ENCODE measurements at places on chromosomes 5 and 9.

DNA sequence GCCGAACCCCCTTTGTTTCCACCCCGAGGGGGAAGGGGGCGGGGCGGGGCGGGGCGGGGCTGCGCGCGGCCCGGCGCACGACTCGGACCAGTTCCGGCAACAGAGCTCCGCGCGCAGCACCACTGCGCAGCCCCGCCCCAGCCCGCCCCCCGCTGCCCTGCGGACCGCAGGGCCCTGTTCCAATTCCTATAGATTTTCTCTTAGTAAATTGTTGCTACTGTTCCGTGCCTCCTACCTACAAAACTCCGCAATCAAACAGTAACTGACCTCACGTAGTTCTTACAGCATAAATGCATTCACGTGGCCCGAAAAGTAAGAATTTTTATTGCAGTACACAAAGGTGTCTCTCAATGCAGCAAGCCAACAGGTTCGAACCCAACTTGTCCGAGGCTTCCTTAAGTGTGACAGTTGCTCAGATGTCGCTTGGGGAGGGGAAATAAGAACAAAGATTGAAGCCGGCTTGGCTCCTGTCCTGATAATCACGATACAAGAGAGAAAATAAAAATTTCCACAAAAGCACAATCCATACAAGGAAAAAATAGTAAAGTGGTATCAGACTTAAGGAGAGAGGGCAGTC lies 1.2 kb upstream of the RNF38 start:
- no peak for DNase-seq

GRCh38 chr5:72844218-72844603 lies 27.8 kb downstream of the TNPO1 start:
- no peak for DNase-seq

GRCh38 chr5:42429694-42430093 lies 6.5 kb downstream of the GHR start:
- DNase-seq, result no peak

DNA sequence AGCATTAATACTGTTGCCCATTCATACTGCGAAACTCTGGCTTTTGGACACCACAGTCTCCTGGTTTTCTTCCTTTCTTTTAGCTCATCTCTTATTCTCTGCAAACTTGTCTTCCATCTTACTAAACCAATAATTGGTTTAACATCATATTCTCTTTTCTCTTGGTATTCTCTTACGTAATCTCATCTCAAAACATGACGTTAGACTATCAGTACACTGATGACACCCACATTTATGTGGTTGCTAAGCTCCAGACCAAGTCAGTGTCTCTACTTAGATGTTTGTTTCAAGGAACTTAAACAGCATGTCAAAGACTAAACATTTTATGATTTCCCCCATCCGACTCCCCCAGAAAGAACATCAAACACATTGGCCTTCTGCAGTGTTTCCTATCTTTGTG lies 2.1 kb downstream of the PRRC1 start:
- DNase-seq, result no peak

GRCh38 chr5:168125445-168126199 lies 165.8 kb upstream of the WWC1 start:
- DNase-seq, result no peak

DNA sequence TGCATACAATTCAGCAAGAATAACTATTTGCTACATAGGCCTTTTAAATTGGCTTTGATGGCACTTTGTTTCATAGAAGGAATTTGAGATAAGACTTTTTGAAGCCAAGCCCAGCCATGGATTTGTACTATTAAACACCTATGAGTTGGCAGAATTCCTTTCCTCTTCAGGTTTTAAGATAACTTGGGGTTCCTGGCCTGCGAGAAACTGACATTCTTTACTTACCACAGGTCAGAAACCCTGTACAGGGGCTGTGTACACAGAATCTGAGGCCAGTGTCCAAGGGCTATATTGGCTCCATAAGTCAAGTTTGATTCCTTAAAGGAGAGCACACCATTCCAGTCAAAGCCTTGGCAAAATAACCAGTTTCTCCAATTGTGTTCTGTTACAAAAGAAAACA lies 10.8 kb upstream of the BTNL3 start:
- no peak for DNase-seq

- no peak for DNase-seq
Measured at GRCh38 chr9:27353474-27354229, 56.7 kb upstream of the EQTN start.

DNA sequence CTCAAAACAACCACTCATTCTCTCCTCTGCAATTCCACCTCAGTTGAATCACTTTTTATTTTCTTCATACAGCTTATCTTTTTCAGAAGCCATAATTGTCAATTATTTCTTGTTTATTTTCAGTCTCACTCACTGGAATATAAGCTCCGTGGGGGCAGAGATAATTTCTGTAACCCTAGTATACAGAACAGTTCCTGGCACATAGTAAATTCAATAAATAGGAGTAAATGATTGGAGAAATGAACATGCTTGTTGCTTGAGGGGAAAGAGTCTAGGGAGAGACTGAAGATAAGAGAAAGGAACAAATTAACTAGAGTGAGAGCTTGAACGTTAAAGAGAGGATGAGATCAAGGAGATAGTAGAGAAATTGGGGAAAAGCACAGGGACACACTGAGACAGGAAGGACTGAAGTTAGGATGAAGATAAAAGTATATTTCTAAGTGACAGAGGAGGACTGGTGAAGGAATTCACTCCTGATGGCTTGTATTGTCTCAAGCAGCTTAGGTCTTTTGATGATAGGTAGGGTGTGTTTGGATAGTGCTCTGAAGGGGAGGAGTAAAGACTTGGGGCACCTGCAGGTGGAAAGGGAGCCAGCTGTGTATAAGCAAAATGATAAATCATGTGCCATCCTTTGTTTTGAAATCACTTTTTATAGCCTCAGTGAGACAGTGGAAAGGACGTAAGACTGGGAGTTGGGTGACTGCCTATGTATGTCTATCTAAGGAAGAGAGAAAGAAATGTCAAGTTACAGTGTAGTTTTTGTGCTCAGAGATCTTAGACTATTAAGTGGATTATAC lies 2.2 kb downstream of the NAA35 start:
- no peak for DNase-seq

- DNase-seq, result no peak
Measured at GRCh38 chr5:114360816-114361723, 800 bp upstream of the KCNN2 start.

GRCh38 chr5:168608821-168609220 lies 29.7 kb upstream of the PANK3 start:
- no peak for DNase-seq

- DNase-seq, result no peak
Measured at GRCh38 chr5:131272724-131273123, 8.9 kb downstream of the CDC42SE2 start.

DNA sequence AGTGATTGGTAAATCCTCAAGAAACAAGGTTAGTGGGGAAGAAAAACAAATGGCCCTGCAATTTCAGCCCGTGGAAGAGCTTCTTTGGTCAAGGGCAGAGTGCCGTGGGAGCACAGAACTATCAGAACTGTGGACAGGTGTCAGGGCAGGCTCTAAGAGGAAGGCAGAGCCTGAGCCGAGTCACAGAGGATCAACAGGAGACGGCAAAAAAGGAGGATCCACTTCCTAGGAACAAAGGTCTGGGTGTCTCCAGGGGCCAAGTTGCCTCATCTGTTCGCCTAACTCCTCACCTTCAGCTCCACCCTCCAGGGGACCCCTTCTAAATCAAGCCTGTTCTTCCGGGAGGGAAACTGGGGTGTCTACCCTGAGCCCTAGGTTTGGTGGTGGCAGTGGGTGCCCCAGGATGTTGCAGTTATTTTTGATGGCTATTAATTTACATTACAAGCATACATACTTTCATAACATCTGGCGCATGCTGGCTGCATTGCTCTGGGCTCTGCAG lies 88.0 kb downstream of the FEM1C start:
- DNase-seq, result no peak

DNA sequence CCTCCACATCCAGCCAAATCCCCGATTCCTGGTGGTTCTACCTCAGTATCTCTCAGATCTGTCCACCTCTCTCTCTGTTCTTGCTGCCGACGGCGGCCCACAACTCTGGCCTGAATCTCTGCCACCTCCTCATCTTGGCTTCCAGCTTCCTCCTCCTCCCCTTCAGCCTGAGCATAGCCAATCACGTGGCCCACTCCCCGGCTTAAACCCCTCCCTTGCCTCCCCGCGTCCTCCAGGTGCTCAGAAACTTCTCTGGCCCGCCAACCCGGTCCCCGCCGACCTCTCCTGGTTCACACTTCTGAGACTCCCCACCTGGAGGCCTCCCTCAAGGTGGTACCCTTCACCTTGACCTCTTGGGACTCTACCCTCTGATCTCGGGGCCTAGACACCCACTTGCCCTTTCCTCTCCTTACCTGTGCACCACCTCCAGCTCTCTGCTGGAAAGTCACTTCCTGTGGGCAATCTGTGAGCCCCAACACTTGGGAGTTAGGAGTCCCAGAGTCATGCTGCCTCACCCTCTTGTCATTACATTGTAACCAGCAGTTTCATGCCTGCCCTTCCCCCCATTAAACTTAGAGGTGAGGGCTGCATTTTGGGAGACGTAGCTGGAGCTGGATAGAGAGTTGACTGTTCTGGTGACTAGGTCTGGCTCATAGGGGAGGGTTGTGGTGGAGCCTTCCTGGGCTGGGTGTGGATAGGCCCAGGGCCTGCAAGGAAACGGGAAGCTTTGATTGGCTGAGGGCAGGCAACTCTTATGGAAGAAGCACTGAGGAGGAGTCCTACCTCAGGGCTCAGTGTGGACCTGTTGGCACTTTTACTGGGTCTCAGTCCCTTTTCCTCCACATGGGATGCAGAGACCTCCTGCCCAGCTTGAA lies 4.5 kb upstream of the SET start:
- peak; percentile 60 for DNase-seq

GRCh38 chr5:159426694-159427093 lies 96.4 kb upstream of the IL12B start:
- DNase-seq, result no peak

DNA sequence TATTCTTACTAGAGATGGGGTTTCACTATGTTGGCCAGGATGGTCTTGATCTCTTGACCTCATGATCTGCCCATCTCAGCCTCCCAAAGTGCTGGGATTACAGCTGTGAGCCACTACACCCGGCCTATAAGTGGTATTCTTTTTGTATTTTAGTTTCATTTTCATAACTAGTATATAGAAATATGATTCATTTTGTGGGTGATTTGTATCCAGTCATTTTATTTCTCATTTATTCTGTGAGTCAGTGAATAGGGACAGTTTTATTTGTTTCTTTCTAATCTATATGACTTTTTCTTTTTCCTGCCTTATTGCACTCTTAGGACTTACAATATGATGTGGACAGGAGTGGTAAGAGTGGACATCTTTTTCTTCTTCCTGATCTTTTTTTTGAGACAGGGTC lies 112.9 kb downstream of the AOPEP start:
- DNase-seq, result no peak

DNA sequence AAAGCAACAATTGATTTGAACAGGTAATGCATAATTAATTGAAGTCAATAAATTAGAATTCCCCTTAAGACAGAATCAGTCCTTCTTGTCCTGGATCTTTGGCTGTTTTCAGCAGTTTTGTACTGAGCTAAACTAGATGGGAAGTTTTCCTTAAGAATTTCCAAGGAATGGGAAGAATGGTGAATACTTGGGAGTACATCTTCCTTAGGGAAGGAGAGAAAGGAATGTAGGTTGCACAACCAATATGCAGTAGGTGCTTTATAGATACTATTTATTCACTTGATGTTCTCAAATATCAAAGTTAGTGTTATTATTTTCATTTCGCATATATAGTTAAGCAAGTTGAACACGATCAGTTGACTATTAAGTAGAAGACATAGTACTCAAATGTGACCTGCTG lies 183.5 kb upstream of the MAP1B start:
- no peak for DNase-seq

DNA sequence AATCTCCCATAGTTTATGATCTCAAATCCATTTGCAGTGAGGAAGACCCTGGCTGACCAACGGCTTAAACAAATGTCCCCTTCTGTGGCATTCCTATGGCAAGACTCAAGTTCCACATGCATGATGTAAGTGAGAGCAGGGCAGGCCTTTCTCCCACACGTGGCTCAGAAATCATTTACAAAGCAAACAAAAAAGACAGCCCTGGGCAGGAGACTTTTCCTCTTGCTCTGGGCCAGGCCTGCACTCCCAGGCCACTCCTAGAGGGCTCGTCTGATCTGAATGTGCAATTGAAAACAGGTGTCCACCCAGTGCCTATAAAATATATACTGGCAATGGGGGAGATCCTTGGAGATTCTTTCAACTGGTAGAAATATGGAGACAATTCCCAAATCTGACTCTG lies 123.1 kb downstream of the DMRT2 start:
- no peak for DNase-seq

DNA sequence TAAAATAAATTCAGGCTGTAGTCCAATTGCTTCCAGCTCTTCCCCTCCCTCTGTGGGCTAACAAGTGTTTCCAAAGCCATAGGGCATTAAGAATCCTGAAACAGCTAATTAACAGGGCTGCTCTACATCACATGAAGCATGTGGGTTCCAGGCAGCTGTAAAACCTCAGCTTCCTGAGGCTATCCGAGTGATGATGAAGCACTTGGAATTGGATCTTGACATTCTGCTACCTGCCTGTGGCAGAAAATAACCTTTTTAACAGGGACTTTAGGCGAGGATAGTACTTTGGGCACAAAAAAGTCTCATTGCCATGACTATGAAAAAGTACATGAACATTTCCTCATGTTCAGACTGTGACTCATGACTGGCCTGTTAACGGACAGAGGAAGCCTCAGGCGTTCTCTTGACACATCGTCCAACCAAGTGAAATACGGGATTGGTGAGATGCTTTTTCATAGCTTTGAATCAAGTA lies 107.2 kb downstream of the PDE4D start:
- no peak for DNase-seq

GRCh38 chr5:68418201-68418600 lies 202.6 kb downstream of the PIK3R1 start:
- DNase-seq, result no peak

DNA sequence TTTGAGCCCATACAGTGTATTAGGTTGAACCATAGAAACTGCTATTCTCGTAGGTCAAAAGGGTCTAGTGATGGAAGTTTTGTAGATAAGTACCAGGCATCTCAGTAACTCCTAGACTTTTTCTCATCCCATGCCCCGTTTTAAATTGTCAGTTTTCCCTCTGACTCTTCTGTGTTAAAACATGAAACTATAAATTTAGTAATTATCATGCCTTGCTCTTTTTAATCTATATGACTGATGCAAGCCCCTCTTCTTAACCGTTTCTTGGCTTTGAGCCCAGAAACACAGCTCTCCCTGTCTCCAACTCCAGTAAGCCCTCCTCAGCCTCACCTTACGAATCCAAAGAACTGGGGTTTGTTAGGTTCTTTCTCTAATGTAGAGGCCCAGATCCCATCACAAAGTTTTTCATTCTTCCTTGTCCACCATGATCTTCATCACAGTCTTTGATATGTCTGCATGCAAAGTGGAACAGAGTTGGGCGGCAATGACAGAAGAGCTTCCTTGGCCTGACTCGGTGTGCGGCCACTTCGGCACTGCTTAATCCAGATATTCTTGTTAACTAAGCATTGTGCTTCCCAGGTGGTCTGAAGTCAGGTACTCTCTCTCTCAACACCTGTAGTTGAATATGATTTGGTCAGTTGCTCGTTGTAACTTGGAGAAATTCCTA lies 21.1 kb downstream of the RGMB start:
- DNase-seq, result no peak

- DNase-seq, result no peak
Measured at GRCh38 chr9:73155377-73155776, 3.7 kb downstream of the ANXA1 start.

GRCh38 chr5:141807732-141808131 lies 70.5 kb downstream of the PCDH1 start:
- DNase-seq, result no peak

- no peak for DNase-seq
Measured at GRCh38 chr5:59116231-59116865, 533.5 kb downstream of the RAB3C start.
